ENCODE measurements at places on chromosomes 1 and 21. TPM values are rescaled to one million over a fixed set of nuclear protein-coding genes. Genes with fewer than 3 reads are reported as not detected.

DNA sequence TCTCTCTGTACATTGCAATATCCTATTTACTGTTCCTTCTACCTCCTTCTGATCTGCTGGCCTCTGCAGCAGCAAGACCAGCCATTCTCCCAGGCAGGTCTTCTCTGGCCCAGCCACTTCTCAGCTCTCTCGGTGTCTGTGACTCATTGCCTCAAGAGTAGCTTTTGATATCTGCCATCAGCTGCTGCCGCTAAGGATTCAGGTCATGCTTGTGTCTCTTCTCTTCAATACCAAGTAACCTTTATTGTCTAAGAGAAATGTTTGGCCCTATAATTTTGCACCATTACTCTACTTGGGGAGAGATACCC is 101.8 kb downstream of the TMEM53 start:
- no peak for DNase-seq

DNA sequence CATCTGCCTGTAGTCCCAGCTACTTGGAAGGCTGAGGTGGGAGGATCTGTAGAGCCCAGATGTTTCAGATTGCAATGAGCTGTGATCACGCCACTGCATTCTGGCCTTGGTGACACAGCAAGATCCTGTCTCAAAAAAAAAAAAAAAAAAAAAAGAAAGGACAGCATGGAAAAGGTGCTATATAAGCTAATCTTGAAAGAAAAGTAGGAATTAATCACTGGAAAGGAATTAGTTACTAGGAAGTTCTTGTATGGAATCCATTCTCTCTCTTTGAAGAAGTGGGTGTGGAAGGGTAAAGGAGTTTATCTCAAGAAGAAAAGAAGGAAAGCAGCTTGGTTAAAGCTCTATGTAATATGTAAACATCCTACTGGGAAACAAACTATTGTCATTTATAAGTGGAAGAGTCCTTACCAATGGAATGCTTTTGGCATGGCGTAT is 339.2 kb downstream of the DPYD start:
- no peak for DNase-seq

DNA sequence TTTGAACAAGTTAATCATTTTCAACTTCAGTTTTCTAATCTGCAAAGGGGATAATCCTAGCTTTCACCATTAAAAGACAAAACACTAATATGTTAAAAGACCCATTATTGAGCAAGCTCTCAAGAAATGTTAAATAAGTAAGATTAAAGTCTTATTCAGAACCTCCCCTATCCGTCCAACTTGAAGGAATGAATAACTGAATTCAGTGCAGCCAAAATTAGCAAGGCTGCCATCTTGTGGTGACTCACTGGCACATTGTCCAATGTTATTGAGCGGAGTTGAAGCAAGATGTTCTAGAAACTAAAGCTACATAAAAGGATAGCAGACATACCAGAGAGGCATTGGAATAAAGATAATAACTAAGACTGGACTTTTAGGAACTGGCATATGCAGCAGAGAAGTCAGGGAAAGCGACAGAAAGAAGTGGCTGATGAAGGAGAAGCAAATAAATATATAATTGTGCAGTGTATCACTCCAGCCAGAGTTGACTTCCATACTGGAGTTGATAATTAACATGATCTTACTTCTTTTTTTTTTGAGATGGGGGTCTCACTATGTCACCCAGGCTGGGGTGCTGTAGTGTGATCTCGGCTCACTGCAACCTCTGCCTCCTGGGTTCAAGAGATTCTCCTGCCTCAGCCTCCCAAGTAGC is 8.2 kb upstream of the CAP1 start:
- peak; percentile 82 for DNase-seq

DNA sequence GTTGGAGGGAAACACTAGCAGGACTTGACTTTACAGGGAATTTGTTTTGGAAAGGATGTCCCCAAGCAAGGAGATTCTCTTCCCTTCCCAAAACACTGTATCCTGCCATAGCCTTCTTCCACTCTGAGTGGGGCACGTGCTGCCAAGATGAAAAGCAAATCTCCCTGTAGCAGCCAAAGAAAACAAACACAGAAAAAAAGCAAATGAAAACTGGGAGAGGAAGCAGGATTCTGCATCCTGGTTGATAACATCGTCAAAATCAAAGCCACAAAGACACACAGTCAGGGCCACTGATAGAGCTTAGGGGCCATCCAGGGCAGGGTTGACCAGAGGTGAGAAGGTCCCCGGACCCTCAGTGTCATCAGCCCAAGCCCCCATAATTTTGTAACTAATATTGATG is 16.0 kb upstream of the MTARC2 start:
- DNase-seq = no peak

DNA sequence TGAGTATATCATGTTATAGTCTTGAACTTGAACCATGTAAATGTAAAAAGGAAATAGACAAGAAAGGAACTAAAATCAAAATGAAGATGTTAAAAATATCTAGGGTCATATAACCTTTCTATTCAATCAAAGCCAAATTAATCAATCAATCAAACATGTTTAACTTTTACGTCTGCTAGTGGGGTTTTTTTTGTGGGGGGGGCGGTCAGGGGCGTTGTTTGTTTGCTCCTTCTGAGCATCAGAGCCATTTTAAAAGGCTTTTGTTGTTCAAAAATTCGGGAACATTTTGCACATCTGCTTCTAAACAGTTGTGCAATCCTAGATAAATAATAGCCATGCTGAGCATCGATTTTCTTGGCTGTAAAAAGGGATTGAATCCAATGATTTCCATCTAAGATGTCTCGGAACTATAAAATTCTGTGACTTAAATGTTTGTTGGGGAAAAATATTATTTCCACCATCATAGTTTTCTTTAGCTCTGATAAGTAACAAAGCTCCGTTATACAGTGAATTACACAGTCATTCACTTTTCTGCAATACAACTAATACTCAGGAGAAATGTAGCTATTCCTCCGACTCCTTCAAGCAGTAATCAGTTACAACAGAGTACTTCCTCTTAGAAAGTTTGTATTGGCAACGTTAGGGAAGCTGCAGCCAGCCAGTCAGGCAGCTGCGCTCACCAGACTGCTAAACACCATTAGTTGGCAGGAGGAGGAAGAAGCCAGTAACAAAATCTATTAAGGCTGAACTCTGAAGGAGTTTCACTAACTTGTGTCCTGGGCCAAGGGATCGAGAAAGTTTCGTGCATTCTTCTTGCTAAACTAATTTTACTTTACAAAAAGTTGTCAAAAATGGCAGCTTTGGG is 2.2 kb downstream of the SPATA6 start:
- DNase-seq = peak; percentile 86

- no peak for DNase-seq
These were observed 13.8 kb downstream of the OLFML3 start for GRCh38 chr1:113993072-113993471.

ACTN2 gene
- total RNA-seq = 6.4 TPM

Measured in stomach (tissue), 19 donors.